Left renal cortex interstitium (tissue), 4 donors: ENCODE measurements at places on chromosomes 3 and 15.

GRCh38 chr3:133734305-133734704 lies 11.9 kb upstream of the TF start:
- DNase-seq = no peak

- peak; percentile 60 for DNase-seq
Measured at GRCh38 chr15:37880009-37880834, 54.2 kb upstream of the TMCO5A start.

GRCh38 chr3:99753268-99753975 lies 64.2 kb upstream of the CMSS1 start:
- no peak for DNase-seq

DNA sequence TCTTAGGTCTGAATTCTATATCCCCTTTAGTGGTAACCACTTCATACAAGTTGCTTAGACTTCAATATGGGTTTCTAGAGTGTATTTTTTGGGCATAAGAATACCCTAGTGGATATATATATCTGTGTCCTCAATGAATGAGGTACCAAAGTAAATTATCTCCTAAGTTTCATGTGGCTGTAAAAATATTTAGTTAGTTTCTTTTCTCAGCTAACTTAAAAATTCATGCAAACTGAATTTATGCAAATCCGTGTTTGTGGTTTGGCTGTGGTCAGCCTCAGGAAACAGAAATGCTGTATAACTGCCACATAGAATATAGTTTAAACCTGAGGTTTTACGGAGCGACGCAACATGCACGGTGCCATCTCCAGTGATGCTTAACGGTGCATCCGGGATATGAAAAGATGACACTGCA lies 80.3 kb downstream of the PEX5L start:
- no peak for DNase-seq

DNA sequence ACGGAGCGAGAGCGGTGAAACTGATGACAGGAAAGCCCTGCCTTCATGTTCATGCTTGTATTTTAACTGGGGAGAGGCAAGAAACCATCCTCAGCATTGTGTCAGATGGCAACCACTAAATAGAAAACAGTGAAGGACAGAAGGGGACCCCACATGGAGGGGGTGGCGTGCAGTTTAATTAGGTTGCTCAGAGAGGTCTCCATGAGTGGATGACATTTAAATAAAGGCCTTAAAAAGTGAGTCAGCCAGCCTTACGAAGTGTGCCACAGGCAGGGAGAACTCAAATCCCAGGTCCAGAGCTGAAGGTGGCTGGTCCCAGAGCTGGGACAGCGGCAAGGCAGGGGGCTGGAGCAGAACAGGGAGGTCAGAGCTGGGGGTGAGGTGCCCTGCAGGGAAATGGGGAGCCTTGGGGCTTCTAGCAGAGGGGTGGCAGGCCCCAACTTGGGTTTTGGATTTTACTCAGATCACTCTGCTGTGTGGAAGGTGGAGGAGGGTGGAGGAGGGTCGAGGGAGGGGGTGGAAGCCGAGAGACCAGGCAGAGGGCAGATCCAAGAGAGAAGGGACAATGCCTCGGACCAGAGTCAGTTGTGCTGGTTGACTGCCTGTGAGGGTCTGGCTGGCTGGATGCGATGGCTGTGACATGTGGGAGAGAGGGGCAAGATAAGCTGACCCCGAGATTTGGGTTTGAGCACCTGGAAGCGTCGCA lies 73.7 kb downstream of the KLF13 start:
- no peak for DNase-seq

- no peak for DNase-seq
Measured at GRCh38 chr3:99911433-99911832, 93.8 kb downstream of the CMSS1 start.

GRCh38 chr3:31615071-31615875 lies 82.5 kb downstream of the STT3B start:
- no peak for DNase-seq

- DNase-seq = no peak
Measured at GRCh38 chr3:176357891-176358290, 839.4 kb downstream of the TBL1XR1 start.

- no peak for DNase-seq
Measured at GRCh38 chr3:71056327-71056726, 527.2 kb downstream of the FOXP1 start.

DNA sequence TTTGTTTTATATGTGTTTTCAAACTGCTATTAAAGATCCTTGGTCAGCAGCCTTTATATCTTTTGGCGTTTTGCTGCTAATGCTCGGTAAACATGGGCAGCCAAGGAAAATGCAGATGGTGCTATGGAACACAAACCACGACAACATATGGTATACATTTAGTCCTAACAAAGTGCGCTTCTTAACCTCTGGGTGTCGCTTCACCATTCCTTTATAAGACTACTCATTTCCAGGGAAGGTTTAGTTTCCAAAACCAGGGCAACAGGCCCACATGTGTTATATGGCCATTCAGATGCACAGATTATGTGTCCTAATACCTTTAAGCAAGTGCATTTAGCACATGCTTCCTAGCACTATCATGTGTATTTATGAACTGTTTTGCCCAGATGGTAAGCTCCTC lies 14.7 kb downstream of the SHOX2 start:
- no peak for DNase-seq

GRCh38 chr15:38885471-38885952 lies 320.9 kb upstream of the RASGRP1 start:
- no peak for DNase-seq

DNA sequence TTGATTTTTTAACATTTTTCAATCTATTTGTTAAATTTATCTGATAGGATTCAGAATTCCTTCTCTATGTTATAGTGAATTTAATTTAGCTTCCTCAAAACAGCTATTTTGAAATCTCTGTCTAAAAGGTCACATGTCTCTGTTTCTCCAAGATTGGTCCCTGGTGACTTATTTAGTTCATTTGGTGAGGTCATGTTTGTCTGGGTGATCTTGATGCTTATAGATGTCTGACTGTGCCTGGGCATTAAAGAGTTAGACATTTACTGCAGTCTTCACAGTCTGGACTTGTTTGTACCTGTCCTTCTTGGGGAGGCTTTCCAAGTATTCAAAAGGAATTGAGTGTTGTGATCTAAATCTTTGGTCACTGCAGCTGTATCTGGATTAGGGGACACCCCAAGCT lies 169.5 kb upstream of the C2CD4B start:
- DNase-seq = no peak
